Stimulated activated CD4-positive, alpha-beta T cell treated with anti-CD3 and anti-CD28 coated beads, Interleukin-12 subunit alpha, Interleukin-12 subunit beta, amount 100 ng/mL, for 48 hours (primary cell): ENCODE measurements at places on chromosomes 5 and 9.

- DNase-seq, result no peak
Measured at GRCh38 chr9:71465392-71465791, 302.9 kb downstream of the CEMIP2 start.

GRCh38 chr5:14261235-14261634, 118.1 kb downstream of the TRIO start:
- no peak for DNase-seq

GRCh38 chr9:81874250-81874649, 54.0 kb upstream of the SPATA31D4 start:
- DNase-seq, result no peak

DNA sequence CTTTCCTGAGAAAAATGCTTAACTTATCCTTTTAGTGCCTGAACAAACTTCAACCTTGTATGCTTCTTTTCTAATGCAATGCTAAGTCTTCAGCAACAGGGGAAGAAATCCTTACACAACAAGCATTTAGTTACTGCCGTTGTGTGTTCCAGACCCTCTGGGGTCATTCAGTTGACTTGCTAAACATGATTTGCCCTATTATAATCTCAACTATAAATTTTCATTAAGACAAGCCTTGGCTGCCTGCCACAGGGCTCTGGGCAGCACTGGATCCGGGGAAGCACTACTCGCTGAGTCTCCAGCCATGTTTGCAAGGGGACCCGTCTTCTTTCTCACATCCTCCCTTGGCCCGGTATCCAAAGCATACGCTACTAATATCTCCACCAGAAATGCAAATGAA, 58.1 kb downstream of the PTCH1 start:
- DNase-seq, result no peak

DNA sequence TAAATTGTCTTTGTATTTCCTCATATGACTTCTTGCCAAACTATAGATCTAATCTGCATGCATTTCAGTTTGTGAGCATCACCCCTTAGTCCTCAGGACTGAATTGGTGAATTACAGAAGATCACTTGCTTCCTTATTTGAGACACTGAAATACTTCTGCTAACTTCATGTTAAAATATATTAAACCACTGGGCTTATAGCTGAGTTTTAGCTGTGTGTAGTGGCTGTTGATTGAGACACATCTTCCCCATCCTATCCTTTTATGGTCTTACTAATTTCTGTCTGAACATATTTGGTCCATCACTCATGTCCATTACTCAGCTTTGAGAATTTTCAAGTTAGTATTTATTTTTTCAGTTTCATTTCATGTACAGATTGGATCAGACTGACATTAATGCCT, 295.9 kb downstream of the PSAT1 start:
- DNase-seq, result no peak

DNA sequence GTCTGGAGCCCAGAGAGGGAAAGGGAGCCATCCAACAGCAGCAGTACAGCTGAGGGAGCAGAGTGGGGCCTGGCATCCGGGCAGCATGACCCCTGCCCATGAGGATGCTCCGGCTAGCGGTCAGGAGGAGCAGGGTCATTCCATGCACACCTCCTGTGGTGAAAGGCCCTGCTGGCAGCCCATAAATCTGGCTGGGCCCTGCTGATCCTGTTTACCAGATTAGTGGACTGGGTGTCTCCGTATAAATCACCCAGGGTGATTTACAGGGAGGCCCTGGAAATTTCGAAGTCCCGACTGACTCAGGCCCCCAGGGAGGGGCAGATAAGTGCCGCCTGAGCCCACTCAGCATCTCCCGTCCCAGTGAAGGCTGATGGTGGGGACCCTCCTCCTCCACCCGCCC, 117.6 kb upstream of the HAND1 start:
- no peak for DNase-seq

DNA sequence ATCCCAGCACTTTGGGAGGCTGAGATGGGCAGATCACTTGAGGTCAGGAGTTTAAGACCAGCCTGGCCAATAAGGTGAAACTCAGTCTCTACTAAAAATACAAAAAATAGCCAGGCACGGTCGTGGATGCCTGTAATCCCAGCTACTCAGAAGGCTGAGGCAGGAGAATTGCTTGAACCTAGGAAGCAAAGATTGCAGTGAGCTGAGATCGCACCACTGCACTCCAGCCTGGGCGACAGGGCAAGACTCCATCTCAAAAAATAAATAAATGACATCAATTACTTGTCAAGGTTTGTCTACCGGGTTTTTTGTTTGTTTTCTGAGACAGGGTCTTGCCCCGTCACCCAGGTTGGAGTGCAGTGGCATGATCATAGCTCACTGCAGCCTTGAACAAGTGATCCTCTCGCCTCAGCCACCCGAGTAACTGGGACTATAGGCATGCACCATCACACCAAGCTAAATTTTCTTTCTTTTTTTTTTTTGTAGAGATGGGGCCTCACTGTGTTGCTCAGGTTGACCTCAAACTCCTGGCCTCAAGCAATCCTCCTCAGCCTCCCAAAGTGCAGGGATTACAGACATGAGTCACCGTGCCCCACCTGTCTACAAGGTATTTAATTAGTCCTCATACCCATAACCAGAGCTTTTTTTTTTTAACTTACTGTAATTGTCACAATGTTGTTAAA, 64.9 kb downstream of the SUSD1 start:
- DNase-seq, result no peak

GRCh38 chr5:154308443-154309370, 118.2 kb downstream of the GALNT10 start:
- no peak for DNase-seq

GRCh38 chr5:124650147-124650561, 96.3 kb downstream of the ZNF608 start:
- DNase-seq, result no peak

DNA sequence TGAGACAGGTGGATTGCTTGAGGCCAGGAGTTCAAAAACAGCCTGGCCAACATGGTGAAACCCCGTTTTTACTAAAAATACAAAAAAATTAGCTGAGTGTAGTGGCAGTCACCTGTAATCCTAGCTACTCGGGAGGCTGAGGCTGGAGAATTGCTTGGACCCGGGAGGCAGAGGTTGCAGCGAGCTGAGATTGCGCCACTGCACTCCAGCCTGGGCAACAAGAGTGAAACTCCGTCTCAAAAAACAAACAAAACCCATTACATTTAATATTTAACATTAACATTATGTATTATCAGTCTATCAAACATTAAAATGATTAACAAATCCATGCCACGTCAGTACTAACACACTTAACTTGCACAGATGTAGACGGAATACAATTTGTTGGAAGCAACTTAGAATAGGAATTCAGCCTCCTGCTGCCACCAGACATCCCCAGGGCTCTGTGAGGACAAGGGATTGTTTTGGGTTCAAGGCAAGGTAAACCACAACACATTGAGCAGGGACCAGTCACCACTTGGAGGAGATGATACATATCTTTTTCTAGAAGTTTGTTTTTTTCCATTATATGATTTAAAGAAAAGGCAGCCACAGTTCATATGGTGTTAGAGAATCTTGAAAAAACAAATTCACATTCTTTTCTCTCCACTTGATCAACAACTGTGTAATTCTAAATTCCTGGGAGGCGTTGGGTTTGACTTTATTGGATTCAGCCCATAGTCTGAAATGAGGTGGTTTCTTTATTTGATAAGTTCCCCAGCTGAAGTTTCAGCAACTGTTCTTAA, 104.1 kb upstream of the BASP1 start:
- DNase-seq, result no peak

- no peak for DNase-seq
Measured at GRCh38 chr9:86649913-86650312, 295.7 kb upstream of the TUT7 start.

DNA sequence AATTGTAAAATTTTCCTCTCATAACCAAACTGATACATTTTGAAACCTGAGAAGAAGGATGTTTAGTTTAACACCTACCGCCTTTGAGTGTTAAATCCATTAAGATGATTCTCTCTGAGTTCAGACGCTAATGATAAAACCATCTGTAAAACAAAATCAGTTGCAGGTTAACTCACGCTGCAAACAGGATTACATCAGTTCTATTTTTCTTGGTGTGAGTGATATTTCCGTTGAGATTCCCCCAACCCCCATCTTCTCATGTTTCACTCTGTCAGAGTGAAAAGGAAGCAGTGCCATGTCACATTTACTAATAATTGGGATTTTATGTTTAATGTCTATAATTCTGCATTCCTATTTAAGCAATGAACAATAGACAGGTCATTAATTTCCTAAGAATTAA, 146.5 kb downstream of the FANCC start:
- no peak for DNase-seq

DNA sequence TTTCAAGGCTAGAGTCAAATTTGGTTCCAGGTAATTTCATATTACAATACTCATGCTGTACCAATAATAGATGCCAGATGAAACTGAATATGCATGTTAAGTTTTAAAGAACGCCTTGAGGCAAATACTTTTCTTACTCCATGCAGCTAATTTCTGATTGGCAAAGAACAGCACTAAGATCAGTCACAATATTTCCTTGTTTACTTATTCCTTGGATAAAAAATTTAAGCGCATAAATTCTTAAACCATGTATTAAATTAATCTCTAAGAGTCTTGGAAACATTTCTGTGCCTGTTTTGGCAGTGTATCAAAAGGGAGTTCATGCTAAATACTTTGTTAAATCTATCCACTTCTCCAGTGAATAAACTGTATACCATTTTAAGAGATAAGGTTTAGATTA, 173.5 kb downstream of the SLC12A2 start:
- no peak for DNase-seq

- no peak for DNase-seq
Measured at GRCh38 chr5:95283022-95283615, 1.8 kb downstream of the MCTP1 start.

DNA sequence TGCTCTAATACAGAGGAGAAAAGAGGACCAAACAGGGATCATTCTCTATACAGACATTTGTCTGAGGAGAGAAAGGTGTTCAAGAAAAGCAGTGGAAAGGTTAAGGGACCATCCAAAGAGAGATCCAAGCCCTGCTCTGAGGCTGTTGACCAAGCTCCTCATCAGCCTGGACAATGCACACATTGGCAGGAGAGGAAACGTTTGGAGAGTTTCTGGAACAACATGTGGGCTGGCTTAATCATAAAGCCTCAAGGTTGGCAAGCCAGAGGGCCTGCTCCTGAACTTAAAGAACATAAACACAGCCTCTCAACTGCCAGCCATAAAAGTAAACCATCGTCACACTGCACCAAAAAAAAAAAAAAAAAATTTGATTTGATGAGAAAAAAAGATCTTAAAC, 184.4 kb upstream of the SLC12A2 start:
- no peak for DNase-seq

DNA sequence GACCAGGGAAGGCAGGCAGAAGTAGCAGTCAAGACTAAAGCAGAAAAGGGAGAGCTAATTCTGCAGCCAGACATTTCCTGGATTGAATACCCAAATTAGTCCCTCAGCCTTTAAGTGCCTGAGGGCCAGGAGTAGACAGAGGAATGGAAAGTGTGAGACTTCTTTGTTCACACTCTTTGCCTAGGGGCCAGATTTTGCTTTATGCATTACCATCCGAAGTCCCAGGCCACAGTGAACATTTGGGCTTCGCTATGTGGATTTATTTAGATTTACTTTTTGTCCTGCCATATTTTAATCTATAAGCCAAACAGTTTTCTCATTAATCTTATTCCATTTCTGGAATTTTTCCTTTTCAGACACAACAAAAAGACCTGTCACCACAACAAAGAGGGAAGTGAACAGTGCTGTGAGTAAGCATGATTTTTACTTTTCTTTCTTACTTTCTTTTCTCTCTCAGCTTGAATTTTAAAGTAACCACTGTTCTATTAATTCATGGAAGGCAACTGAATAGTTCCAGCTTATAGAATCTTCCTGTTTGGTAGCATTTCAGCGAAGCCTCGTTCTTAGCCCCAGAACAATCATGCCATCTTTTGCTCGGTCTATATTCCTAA, 52.6 kb downstream of the PDCD1LG2 start:
- no peak for DNase-seq

- no peak for DNase-seq
Measured at GRCh38 chr9:77872863-77873262, 158.7 kb downstream of the GNAQ start.

DNA sequence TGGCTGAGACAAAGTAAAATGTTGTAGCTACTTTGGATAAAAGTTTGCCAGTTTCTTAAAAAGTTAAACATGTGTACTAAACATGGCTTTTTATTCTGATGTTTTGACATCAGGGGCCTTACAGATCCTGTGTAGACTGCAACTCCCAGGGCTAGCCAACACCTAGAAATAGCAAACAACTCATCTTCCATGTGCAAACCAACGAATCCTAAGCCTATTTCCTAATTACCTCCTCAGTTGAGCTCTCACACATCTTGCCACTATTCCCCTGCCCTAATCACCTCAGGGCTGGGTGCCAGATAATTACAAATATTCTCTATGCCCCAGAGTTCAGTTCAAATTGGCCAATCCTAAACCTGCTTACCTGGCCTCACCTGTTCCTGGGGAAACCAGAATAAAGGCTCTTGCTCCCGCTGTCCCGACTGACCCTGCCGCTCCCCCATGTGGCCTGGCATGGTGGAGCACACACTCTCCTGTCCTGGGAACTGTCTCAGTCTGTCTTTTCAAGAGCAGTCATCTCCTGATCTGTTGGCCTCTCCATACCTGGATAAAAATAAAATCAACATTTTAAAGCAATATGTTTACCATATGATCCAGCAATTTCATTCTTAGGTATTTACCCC, 37.1 kb upstream of the FAM169A start:
- no peak for DNase-seq

DNA sequence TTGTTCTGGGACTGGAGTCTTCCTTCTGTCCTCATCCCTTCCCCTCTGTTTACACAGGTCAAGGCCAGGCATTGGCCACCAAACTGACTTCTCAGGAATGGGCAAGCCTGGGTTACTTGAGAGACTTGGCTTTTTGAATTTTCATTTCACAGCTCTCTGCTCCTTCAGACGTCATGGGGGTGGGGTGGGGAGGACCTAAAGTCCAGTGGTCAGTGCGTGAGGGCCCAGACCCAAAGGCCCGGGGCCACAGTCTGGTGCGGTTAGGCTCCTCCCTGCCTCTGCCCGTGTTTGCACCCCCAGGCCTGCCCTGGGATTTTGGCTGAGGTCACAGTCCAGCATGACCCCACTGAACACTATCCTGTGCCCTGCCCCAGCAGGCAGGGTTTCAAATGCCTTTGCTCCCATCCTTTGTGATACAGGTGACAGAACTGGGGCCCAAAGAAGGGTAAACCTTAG, 4.1 kb upstream of the CXXC5 start:
- DNase-seq, result no peak

- DNase-seq, result no peak
Measured at GRCh38 chr5:115342590-115343377, 46.3 kb upstream of the CCDC112 start.

DNA sequence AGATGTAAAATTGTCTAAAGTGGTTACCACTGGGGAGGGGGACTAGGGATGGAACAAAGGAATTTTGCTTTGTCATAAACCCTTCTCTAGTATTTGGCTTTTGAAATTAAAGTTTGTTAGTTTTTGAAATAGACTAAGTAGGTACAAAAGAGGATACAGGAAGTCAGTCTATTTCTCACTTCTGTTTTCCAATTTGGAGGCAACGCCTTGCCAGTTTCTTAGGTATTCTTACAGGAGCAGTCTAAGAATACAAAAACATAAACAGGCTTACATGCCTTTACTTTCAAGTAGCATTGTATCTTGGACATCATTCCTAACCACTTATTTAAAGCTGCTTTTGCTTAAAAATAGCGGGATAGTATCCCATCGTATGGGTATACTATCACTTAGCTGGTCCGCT, 34.4 kb downstream of the ALG2 start:
- DNase-seq, result no peak
